CD4-positive, alpha-beta memory T cell (primary cell): ENCODE measurements at places on chromosomes 1 and 21. TPM values are rescaled to one million over a fixed set of nuclear protein-coding genes. Genes with fewer than 3 reads are reported as not detected.

DNA sequence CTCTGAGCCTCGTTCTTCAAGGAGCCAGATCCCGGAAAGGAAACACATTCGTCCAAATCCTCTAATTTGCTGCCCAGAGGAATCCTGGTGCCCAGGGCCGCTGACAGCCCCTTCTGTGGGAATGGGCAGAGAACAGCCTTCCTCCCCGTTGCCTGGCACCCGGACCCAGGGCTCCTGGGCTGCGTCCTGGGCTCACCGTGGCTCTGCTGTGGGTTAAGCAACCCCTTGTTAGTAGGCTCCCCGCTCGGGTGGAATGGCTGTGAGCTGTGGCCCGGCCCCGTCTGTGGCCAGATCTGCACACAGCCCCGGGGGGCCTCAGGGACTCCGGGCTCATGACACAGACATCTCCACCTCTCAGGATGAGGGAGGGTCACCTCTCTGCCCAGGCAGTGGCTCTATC is 122.9 kb upstream of the ARHGEF16 start:
- DNase-seq, result no peak
- no peaks in the 10 kb centered on the region for H3K36me3 ChIP-seq
- no peak overlapping the region for H3K4me3 ChIP-seq
- no peaks in the 10 kb centered on the region for H3K4me1 ChIP-seq

Gene LIN9
- 5.0 TPM for total RNA-seq

- H3K27ac ChIP-seq, result no peak overlapping the region
- H3K4me1 ChIP-seq, result no peaks in the 10 kb centered on the region
- no peak overlapping the region for H3K4me3 ChIP-seq
- no peak for DNase-seq
- H3K36me3 ChIP-seq, result no peaks in the 10 kb centered on the region
Measured at GRCh38 chr1:220341126-220341525, 68.9 kb upstream of the RAB3GAP2 start.

DNA sequence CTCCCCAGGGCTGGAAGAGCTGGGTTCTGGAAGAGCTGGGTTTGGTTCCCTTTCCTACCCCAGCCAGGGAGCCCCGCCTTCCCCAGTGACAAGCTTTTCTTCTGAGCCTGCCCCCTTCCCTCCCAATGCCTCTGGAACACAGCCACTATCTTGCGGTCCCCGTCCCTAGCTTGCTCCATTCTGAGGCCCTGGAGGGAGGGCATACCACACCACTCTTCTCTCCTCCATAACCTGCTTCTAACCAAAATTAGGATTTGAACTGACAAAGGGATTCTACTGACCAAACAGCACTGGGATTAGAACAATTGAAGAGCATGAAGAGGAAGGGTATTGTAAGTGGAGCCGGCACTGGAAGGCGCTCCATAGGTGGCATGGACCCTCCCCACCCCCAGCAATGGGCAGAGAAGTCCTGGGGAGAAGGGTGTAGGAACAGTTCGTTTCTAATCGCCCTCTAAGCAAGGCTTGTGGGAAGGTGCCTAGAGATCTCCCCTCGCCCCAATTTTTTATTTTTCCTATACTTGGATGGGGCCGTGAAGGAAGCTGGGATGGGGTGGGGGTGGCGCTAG is 690 bp downstream of the C1orf216 start:
- peak overlapping the region; percentile 69 for H3K27ac ChIP-seq
- peaks cover 33% of the 10 kb centered on the region for H3K4me1 ChIP-seq
- no peak for DNase-seq

Gene ERICH3
- total RNA-seq, result not detected

- H3K27me3 ChIP-seq, result no peaks in the 10 kb centered on the region
- H3K27ac ChIP-seq, result no peak overlapping the region
- no peaks in the 10 kb centered on the region for H3K36me3 ChIP-seq
- no peak overlapping the region for H3K4me3 ChIP-seq
- no peak for DNase-seq
- peaks cover 4% of the 10 kb centered on the region for H3K4me1 ChIP-seq
Measured at GRCh38 chr21:45737485-45738166, 94.1 kb downstream of the PCBP3 start.

Gene ARTN
- total RNA-seq, result 0.41 TPM

Gene LCE2A
- not detected for total RNA-seq

DNA sequence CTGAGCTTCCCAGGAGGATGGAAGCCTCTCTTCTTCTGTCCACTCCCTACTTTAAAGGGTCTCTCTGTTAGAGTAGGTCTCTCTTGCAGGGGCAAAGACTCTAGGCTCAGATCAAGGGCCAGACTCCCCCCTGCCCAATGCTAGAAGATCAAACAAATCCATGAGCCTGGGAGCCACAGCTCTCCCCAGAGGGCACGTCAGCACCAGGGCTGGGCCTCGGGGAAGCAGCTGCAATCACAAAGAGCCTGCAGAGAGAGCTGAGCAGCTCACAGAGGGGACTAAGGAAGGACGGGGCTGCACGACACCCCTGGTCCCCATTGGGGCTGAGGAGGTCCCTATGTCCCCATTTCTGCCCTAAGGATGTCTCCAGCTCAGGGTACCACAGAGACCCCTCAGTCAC is 3.9 kb downstream of the CNTN2 start:
- DNase-seq, result no peak
- no peaks in the 10 kb centered on the region for H3K4me1 ChIP-seq
- no peak overlapping the region for H3K4me3 ChIP-seq
- no peaks in the 10 kb centered on the region for H3K27me3 ChIP-seq
- H3K27ac ChIP-seq, result no peak overlapping the region
- no peaks in the 10 kb centered on the region for H3K36me3 ChIP-seq

Gene LYPD8
- not detected for total RNA-seq

DNA sequence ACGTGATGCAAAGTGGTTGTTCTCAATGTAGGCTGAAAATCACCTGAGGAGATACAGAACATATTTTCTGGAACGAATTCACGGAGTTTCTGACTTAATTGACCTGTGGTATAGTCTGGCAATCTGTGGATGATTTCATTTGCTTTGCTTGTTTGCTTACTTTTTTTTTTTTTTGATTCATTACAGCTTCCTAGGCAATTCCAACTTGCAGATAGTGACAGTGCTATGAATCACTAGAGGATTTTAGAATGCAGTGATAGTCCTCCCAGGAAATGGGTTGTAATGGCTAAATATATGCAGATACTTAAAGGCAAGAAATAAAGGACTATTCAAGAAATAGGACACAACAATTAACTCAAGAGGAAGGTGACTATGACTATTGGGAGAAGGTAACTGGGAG is 1378.1 kb upstream of the PRMT6 start:
- H3K27me3 ChIP-seq, result no peaks in the 10 kb centered on the region
- H3K27ac ChIP-seq, result no peak overlapping the region
- H3K4me3 ChIP-seq, result no peak overlapping the region
- DNase-seq, result no peak

DNA sequence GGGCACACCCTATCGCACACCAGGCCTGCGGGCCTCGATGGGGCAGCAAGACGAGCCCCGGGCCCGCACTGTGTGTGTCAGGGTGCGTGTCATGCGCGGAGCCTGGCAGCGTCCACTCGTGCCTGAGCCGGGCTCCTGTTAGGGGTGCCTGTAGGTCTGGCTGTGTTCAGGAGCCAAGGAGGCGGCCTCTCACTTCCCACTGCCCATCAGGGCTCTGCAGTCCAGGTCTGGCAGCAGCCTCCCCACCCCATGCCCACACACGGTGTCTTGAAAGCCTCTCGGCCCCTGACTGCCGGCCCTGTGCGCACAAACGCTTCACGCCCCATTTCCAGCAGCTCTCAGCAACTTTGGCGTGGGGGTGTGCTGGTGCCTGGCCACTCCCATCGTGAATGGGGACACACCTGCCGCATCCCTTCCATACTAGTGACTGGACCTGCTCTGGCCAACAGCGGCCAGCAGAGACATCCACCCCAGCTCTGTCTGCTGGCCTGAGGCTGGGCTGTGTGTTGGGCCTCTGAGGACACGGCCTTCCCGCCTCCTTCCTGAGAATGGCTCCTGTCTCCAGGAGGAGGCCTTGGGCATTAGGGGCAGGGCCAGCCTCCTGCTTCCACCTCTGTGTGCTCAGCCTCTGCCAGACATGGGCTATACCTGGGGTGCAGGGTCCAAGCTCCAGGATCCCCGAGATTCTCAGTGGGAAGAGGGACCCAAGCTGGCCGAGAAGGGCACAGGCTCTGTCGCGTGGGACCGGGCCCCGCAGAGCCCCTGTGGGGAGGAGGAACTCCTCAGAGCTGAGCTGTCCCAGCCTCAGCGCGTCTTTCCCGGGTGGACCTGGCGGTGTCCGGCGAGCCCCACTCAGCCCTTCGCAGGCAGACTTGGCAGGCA is 41.8 kb upstream of the ACTRT2 start:
- H3K27ac ChIP-seq, result no peak overlapping the region
- H3K27me3 ChIP-seq, result no peaks in the 10 kb centered on the region
- DNase-seq, result no peak
- H3K4me1 ChIP-seq, result no peaks in the 10 kb centered on the region
- H3K36me3 ChIP-seq, result no peaks in the 10 kb centered on the region
